ENCODE measurements at places on chromosomes 13 and 19.

DNA sequence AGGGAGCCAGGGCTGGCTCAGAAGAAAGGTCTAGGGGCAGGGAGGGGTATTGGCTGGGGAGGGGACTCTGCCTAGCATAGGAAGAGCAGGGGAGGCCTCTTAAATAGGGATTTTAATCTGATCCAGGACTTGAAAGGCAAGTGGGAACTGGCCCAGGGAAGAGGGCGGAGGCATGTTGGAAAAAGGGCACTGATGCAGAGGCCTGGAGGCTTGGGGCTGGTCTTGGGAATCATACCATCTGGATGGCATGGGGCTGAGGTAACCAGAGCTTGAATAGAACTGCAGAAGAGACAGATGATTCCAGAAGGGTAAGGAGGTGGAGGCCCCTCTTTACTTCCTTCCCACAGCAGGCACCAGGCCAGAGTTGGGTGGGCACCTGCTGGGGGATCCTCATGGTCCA, 29.1 kb downstream of the CERS4 start:
- DNase-seq = no peak

- DNase-seq = no peak
Measured at GRCh38 chr19:29259867-29260281, 46.9 kb upstream of the UQCRFS1 start.

GRCh38 chr19:49362048-49362928, at the start of gene TEAD2:
Gene TEAD2 (minus strand): TSS chr19:49362416. CDS start chr19:49360075, 2,341 bp downstream.
- DNase-seq = peak; percentile 63

DNA sequence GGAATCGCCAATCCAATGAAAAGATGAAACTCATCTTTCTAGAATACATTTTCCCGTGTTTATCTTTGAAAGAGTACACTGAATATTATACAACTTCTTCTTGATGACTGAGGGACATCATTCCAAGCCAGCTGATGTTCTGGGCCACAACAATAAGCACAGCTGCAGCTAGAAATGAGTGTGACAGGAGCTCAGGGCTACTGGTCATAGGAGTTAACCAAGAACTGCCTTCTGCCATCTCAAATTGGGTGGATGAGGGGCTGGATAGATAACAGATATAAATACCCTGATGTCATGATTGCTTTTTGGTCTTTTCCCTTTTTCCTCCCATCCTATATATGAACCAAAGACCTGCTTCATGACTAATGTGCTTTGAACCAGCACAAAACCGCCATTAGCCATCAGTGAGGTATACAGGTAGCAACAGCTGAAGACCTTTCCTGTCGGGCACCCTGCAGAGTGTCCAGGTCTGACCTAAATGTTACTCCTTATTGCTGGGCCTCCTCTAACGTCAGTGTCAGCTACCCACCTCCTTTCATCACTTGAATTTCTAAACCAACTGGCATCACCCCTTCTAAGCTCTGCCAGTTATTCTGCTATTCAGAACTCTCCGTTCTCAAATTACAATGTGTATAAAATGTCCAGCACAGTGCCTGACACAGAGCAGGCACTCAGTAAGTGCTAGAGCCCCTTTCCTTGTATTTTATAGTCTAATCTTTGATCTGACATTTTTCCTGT, 178.2 kb downstream of the ENOX1 start:
- DNase-seq = no peak

- no peak for DNase-seq
Measured at GRCh38 chr13:61874970-61875579, 459.4 kb upstream of the PCDH20 start.

GRCh38 chr13:31096654-31097302, 64.9 kb downstream of the HSPH1 start:
- no peak for DNase-seq

DNA sequence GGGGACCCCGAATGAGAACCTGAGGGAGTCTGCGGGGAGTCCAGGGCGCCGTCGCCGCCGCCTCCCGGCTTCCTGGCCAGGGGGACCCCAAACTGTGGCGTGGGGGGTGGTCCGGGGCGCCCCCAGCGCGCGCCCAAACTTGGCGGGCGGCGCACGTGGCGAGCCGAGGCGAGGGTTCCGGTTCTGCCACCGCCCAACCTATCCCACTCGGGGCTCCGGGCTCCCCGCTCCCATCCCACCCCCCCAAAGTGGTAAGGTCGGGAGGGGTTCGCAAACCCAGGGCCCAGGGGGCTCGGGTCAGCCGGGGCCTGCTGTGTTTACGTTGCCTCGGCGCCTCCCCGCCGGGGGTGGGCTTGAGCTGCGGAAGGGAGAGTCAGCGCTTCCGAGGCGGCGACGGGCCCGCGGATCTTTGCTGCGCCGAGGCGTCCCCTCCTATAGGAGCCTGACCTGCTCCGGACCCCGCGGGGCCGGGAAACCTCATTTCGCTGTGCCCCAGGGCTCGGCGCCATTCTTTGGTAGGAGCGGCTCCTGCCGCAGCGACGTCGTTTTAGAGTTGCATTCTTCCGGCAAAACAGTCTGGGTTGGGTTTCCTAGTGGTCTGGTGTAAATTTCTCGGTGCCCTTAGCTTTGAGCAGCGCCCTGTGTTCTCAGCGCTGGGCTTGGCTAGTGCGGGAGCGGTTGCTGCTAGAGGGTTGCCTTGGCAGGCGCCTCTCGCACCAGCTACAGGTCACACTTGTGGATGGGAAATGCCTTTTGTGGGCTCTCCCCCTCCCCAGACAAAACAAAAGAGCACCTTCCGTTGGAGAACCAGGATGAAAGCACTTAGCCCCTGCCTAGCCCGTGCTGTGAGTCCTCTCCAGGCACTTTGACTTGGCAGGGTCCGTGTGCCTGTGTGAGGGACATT, 1.2 kb downstream of the DAZAP1 start:
- peak; percentile 57 for DNase-seq

DNA sequence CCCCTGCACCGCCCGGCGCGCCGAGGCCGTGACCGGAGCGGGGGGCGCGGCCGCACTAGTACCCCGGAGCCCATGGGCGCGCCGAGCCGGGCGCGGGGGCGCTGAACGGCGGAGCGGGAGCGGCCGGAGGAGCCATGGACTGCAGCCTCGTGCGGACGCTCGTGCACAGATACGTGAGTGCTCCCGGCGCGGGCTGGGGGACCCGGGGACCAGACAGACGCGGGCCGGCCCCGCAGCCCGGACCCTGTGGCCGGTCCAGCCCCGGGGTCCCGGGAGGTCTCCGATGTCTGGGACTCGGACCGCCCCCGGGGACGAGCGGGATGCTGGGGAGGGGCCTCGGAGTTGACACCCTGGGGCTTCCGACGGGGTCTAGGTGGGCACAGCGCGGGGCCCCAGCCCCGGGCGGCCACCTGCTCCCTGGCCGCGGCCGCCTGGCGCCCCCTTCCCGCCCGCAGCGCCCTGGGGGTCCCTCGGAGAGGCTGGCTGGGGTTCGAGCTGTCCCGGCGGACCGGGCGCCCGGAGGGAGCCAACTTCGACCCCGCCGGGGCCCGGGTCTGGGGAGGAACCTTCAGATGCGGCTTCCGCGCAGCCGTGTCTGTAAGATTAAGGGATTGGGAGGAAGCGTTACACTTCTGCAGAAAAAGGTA, 568 bp downstream of the ATP11A start:
- peak; percentile 23 for DNase-seq
